ENCODE measurements at places on chromosomes 13 and 19.

DNA sequence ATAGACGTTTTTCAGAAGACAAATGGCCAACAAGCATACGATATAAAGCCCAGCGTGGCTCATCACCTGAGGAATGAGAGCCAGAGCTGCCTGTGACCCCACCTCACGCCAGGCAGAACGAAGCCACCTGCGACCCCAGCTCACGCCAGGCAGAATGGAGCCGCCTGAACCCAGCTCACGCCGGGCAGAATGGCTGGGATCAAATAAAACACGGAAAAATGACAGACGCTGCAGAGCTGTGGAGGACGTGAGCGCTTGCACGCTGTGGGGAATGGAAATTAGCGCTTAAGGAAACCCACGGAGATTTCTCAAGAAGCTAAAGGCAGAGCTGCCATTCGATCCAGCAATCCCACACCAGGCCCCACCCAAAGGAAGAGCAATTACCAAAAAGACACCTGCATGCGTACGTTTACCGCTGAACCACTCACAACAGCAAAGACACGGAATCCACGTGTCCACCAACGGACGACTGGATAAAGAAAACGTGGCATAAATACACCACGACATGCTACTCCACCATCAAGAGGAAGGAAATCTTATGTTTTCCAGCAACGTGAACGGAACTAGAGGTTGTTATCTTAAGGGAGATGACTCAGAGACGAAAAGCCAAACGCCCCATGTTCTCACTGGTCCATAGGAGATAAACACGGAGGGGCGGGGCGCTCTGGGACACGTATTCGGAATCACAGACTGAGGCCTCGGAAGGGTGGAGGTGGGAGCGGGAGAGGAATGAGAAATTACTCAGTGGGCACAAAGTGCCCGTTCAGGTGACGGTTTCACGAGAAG is 30.7 kb upstream of the C13orf46 start:
- no peak for DNase-seq

DNA sequence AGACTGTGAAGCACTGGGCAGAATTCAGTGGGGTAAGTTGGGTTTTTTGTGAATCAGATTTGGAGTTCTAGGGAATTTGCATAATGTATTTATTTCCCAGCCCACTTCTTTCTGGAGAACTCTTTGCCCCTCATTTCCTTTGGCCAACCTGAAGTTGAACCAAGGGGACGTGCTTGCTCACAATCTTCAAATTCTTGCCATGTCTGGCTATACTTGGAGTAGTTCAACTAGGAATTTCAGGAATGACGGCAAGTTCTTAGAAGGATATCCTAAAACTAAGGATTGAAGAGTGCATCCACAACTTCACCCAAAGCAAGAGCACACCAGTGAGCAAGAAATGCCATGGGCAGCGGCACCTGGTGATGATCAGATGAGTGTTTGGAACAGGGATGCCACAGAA is 88.5 kb downstream of the TEX26 start:
- DNase-seq = no peak

DNA sequence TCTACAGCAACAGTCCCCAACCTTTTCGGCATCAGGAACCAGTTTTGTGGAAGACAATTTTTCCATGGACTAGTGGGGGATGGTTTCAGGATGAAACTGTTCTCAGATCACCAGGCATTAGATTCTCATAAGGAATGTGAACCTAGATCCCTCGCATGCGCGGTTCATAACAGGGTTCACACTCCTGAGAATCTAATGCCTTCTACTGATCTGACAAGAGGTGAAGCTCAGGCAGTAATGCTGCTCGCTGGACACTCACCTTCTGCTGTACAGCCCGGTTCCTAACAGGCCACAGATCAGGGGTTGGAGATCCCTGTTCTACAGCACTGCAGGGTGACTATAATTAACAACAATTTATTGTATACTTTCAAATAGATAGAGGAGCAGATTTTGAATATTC is 21.9 kb downstream of the USP12 start:
- DNase-seq = no peak

DNA sequence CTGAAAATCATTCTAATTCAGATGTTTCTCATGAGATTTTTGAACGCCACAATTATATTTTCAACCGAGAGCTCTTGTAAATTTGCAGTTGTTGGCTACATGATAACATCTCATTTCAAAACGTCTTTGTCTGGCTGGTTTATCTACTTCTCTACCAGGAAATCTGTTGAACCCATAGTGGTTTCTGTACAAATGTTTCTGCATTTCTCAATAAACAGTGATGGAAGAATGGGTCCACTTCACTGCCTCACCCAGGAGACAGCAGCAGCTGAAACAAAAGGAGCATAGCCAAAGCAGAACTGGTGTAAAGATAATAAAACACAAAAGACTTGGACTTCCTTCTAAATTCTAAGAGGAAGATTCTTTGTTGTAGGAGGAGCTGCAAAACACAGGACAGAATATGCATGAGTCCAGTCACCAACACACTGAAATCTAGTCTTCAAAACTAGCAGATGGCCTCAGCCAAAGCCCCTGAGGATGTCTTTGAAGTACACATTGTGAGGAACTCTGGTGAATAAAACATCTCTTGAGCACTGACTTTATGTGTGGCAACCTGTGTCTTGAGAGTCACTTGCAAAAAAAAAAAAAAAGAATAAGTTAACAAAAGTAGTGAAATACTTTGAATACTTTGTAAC is 68.6 kb upstream of the FGF14 start:
- DNase-seq = no peak

DNA sequence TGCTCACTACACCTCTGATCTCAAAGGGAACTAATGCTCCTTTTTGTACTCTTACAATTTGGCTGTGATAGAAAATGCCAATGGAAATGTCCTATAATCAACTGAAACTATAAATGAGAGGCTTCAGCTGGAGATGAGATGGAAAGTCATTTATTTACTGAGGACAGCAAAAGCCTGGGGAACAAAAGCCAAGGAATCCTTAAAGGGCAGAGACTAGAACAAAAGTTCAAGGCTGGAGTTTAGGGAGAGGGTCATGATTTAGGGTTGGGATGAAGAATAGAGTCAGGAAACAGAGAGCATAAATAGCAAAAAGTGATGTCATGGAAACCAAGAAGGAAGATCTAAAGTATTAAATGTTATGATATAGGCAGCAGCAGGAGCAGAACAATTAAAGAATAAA is 401.1 kb downstream of the FGF14 start:
- DNase-seq = no peak

- DNase-seq = no peak
Measured at GRCh38 chr13:51539887-51540286, 44.4 kb upstream of the WDFY2 start.

DNA sequence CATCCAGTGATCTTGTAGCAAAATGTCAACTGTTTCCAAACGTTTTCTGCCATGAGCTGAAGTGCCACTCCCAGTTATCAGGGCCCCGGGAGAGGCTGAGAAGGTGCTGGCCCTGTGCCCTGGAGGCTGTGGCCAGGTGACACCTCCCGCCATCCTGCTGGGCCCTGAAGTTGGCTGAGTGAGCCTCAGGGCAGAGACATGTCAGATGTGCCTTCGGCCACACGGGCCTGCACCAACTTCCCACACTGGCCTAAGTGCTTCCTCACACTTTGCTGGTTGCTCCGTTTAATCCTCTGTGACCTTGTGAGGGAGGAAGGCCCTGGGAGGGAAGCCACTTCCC is 4.8 kb downstream of the ADPRHL1 start:
- no peak for DNase-seq

GRCh38 chr19:36046443-36047050 is 7.5 kb downstream of the THAP8 start:
- no peak for DNase-seq

- no peak for DNase-seq
Measured at GRCh38 chr13:60453490-60453889, 56.5 kb downstream of the TDRD3 start.
